Epithelial cell of proximal tubule (primary cell): ENCODE measurements at places on chromosomes 1 and 21. TPM values are rescaled to one million over a fixed set of nuclear protein-coding genes. Genes with fewer than 3 reads are reported as not detected.

TRPM2 gene
- 0.52 and 1.7 TPM in 2 replicates for total RNA-seq

FOXD2 gene
- 0.14 TPM in 1 of 2 replicates, not detected in the other for total RNA-seq

SPRR2G gene
- not detected in 2 replicates for total RNA-seq

SHISAL2A gene
- total RNA-seq = 0.17 TPM in 1 of 2 replicates, not detected in the other

PLA2G2D gene
- not detected in 2 replicates for total RNA-seq

RGS8 gene
- total RNA-seq = not detected in 2 replicates

FALEC gene
- not detected in 2 replicates for total RNA-seq

VWA5B1 gene
- total RNA-seq = not detected in 2 replicates

C1orf94 gene
- not detected in 2 replicates for total RNA-seq

PBX1 gene
- total RNA-seq = 3.0 and 4.4 TPM in 2 replicates
